Germinal center (tissue), 1 donor: ENCODE measurements at places on chromosomes 3 and 15.
A peak's percentile ranks its signal among the peaks of the same experiment; 100 is the strongest.

DNA sequence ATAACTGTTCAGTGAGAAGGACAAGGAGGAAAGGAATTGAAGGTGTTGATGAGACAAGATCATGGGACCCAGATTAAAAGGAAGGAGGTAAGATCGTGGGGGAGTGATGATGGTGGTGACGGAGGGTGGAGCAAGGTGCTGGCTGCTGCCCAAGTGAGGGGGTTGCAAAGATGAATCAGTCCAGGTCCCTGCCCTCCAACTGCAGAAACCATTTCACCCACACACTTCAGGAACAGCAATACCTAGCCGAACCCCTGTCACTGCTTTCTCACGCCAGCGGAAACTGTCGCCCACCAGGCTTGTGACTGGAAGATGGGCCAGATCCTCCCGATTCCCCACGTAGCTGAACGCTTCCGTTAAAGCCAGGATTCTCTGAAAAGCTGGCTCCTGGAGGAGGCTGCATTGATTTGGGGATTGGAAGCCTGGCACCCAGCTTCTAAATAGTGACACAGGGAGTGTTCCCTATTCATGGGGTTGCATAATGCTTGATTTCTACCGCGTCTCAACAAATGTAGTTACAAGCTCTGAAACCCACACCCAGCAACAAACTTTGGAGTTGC is 3.2 kb upstream of the LSG1 start:
- no peak for DNase-seq

DNA sequence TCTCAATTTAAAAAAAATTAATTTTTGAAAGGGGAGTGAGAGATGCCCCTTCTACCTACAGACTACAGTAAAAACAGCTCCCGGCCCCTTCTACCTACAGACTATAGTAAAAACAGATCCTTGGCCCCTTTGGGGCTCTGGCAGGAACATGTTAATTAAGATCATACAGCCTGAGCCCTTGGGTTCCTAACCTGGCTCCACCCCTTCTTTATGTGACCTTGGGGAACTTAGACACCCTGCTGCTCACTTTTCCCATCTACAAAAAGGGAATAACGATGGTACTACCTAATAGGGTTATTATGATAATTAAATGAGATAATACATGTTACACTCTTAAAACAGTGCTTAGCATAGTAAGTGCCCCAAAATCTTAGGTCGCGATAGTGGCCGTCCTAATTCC is 60.1 kb upstream of the SEC61A1 start:
- no peak for DNase-seq

DNA sequence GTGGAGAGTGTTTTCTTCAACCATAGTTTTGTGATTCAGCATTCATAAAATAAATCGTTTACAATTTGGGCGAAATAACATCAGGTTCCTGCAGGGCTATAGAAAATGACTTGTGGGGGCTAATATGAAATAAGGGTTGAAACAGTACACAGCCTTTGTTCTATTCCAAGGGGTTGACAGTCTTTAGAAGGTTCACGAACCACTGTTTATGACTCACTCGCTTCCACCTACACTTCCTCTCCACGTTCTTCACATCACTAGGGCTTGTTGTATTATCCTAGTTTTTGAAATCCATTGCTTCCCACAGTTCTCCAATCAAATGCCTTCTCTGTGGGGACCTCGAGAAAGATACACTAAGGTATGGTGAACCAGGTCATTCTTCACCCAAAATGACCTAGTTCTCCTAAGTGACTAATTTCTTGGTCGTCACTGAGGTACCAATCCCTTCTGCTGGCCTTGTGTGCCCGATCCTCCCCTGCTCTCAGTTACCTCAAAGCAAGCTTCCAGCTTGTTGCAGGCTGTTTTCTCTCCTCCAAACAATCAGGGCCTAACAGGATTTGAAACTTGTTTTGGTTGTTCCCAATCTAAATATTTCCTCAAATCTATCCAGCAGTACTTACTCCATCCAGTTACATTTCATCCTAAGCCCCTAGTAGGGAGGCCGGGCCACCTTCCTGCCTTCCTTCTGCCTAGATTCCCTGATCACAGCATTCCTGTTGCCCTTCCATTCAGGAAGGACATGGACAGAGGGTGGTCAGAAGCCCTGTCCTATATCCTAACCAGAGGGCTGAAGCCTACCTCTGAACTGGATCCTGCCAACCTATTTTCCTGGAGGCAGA is 23.1 kb upstream of the TBL1XR1 start:
- DNase-seq = no peak

DNA sequence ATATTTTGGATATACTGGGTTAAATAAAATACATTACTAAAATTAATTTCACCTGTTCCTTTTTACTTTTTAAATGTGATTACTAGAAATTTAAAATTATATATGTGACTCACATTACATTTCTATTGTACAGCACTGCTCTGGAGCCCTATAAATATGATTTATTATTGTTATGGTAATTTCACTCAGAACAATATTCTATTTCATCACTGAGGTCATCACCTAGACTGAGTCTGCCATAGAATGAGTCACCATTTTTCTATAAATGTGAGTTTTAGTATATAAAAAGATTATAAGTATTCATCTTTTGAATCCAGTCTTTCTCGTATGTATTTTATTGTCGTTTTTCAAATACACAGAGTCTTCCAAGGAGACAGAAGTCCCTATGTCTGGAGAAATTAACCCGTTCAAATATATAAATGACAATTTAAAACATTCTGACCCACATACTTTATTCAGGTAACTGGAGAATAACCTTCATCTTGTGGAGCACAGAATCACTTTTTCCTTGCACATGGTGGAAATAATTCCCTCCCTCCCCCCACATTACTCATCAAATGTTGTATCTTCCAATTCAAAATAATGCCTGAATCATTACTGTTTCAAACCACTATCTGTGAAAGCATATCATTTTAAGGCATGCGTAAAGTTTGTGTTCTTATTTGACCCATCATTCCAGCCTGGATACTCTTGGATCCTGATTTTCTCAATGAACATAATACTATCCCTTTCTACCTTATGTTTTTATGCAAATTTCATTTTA is 30.0 kb downstream of the CHST14 start:
- no peak for DNase-seq

DNA sequence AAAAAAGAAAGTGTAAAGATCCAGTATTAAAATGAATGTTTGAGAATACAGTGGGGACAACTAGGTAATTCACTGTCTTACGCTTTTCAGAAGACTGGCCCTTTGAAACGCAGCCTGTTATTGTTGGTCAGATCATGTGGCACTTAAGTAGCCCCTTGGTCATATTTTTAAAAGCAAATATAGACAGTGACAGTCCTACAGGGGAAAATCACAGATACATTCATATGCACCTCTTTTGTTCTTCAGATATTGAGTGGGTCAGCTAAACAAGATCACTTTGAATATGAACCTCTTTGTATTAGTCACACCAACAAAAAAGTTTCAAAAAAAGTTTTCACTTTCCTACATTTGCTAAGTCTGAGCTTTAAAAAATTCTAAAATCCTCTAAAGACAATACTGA is 36.0 kb downstream of the TIGIT start:
- DNase-seq = no peak

- DNase-seq = no peak
Measured at GRCh38 chr15:96645796-96646195, 315.3 kb downstream of the NR2F2 start.

- DNase-seq = peak; percentile 16
Measured at GRCh38 chr3:43759297-43759782, 68.6 kb downstream of the ABHD5 start.

DNA sequence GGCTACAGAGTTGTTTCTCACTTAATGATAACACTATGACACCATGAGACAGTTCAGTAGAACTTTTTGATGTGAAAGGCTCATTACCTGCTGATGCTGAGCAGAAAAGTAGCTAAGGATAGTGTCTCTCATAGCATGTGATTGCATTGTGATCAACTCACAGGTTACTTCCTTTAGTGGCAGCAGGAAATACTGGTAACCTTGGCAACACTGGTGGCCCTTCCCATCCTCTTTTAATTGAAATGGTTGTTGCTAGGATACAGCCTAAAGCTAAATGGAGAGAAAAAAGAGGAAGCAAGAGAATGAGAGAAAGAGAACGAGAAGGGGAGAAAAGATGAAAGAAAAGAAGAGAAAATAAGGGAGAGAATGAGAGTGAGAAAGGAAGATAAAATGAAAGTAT is 204.7 kb upstream of the GAP43 start:
- no peak for DNase-seq

DNA sequence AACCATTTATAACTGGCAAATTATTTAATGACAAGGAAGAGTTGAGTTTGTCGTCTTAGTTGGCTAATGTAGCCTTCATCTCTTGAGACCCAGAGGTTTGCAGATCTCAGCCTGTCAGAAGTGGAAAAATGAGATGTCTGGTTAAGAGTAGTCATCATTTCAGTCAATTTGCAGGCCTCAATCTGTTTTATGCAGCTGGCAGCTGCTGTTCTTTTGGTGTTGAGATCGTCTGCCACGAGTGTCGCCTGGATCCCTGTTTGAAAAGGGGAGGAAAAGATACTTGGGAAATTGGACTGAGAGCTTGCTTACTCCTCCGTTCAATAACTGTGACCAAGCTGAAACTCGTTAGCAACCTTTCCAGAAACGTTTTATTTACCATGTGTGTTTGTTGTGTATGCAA is 2.3 kb downstream of the PHLDB2 start:
- DNase-seq = no peak

DNA sequence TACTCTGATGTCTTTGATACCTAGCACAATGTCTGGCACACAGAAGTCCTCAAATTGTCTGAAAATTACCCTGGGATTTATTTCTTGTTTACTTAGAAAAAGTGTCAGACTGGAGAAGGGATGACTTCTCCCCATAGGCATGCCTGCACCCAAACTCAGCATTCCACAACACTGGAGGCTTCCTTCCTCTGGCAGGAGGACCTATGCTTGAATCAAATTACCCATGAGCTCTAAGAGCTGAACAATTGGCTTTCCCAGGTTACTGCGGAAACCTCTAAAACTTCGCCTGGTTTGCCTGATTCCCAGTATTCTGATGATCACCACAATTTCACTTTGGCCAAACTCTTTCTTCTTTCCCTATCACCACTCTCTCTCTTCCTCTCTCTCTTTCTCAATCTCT is 217.4 kb downstream of the DIPK2A start:
- no peak for DNase-seq

GRCh38 chr3:183532620-183533411 is 22.7 kb downstream of the KLHL6 start:
- no peak for DNase-seq

GRCh38 chr15:75732809-75733451 is 20.3 kb upstream of the CSPG4 start:
- DNase-seq = peak; percentile 57

DNA sequence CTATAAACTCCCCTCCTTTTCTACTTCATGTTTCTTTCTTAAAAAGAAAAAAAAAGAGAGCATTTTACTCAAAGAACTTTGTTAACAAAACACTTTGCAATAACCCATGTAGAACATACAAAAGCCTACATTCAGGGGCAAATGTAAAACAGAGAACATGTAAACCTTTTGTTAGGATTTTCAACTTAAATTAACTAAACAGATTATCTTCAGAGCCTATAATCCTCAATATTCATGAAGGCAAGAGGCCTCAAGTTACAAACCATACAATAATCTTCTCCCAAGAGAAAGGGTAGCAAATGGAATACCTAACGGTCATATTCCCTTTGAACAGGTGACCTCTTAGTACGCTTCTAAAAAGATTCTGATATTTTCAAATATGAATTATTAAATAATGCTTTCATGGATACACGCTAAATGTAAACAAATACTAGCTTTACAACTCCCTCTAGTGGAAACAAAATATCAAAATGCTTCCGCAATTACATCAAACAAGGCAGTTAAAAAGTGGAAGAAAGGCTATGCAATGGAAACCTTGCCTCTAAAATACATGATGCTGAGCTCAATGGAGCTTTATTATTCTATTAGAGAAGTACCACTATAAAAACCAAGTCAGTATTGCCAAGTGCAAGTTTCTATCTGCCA is 9.9 kb downstream of the CEP152 start:
- DNase-seq = peak; percentile 7

DNA sequence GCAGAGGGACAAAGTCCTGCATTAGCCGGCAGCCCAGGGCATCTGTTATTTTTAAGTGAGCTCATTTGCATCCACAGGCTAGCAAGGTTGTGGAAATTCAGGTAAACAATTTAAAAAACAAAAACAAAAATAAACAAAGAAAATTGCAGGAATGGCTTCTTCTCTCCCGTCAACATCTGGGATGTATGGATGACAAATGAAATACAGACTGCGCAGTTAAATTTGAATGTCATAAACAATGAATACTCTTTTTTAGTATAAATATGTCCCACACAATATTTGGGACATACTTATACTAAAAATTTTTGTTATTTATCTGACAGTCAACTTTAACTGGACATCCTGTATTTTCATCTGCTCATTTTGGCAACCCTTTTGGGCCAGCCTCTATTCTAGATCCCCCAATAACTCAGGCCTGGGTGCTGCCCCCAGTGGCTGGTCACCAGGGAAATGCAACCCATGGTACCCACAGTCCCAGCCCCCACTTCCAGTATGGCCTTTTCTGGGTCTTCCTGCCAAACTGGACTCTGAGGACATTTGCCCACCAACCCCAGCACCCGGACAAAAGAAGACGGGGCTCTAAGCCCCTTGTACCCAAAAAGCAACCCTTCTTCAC is 12.7 kb downstream of the GRM2 start:
- DNase-seq = peak; percentile 6

- DNase-seq = peak; percentile 6
Measured at GRCh38 chr3:136078421-136079364, 113.2 kb downstream of the PPP2R3A start.

DNA sequence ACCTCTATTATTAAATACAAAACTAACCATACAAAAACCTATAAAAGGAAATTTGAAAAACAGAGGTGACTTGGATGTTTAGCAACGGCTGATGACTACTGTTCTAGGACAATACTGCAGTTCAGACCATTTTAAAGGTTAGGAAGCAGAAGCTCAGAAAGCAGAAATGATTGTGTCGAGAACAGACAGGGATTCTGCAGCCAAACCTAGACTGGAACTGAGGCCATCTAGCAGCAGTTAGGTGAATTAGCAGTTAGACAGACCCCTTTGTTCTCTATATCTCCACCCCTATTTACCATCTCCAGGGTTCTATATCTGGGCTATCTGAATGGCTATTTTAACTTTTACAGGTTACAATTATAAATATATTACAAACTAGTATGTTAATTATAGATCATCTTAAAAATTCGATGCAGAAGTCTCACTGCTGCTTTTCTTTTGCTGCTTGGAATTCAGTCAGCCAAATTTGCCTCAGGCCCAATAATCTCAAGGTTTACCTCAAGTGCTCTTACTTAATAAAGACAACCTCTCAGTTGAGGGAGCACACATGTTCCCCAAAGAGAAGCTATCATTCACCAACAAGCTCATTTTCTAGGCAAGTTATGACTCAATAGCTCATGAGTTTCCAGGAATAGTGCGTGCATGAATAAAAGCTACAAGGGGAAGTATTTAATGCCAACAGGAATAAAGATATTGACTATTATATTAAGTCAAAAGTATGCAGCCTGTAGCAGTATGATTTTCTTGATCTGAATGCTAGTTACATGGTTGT is 9.3 kb upstream of the IL1RAP start:
- DNase-seq = no peak

DNA sequence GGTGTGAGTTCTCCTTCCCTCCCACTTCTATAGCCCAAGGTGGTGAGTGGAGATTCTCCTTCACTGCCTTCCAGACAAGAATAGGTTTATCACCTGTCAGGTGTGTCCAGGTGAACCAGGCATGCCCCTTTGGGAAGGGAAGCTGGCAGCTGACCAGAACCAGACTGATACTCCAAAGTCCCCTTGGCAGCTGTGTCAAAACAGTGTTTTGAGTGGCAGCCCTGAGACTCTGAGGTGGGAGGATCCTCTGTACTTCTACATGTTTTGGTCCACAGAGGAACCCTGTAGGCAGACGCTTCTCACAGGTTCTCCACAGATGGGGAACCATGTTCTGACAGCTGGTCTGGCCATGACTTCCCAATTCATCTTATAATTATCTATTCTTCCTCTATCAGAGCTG is 30.1 kb downstream of the ISL2 start:
- no peak for DNase-seq
